ENCODE measurements at places on chromosomes 2 and 18.

- no peak for DNase-seq
Observed at GRCh38 chr18:42030586-42031182, 75.7 kb downstream of the PIK3C3 start.

GRCh38 chr2:189570570-189571031, 10.0 kb downstream of the SLC40A1 start:
- no peak for DNase-seq

- DNase-seq: peak; percentile 63
Observed at GRCh38 chr2:96527286-96528005, 9.1 kb upstream of the ARID5A start.

DNA sequence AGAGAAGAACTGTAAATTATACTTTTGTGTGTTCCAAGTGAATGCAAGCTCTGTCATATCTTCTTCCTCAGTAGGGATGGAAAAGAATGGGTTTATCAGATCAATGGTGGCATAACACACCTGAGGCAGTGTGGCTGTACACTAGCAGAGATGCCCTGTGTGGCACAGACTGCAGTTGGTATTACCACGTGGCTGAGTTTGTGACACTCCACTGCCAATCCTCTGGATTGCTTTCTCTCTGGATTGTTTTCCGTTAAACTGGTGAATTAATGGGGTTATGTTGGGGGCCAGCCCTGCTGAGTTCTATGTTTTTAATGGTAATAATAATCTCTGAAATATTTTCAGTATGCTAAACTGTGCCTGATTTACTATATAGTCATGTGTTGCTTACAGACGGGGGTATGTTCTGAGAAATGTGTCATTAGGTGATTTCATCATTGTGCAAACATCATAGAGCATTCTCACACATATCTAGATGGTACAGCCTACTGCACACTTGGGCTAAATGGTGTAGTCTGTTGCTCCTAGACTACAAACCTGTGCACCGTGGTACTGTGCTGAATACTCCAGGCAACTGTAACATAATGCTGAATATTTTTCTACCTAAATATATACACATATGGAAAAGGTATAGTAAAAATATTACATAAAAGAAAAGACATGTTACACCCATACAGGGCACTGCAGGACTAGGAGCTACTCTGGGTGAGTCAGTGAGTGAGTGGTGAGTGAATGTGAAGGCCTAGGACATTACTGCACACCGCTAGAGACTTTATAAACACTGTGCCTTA, 84.7 kb upstream of the ST6GAL2 start:
- DNase-seq: no peak

DNA sequence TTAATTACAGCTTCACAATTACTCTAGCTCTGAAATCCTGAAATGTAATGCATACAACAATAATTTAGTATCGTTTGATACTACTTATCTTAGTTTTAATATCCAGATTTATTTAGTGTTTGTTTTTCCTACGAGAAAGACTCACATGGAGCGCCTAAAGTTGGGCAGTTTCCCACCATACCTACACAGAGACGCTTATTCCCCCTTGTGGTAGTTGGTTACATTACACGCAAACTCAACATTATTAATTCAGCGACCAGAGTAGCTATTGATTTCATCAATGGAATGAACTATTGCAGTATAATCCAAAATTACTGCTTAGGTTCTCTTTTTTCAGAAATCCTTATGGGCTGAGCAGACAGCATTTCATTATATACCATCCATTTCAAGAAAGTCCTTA, 164.0 kb upstream of the REG3G start:
- no peak for DNase-seq

DNA sequence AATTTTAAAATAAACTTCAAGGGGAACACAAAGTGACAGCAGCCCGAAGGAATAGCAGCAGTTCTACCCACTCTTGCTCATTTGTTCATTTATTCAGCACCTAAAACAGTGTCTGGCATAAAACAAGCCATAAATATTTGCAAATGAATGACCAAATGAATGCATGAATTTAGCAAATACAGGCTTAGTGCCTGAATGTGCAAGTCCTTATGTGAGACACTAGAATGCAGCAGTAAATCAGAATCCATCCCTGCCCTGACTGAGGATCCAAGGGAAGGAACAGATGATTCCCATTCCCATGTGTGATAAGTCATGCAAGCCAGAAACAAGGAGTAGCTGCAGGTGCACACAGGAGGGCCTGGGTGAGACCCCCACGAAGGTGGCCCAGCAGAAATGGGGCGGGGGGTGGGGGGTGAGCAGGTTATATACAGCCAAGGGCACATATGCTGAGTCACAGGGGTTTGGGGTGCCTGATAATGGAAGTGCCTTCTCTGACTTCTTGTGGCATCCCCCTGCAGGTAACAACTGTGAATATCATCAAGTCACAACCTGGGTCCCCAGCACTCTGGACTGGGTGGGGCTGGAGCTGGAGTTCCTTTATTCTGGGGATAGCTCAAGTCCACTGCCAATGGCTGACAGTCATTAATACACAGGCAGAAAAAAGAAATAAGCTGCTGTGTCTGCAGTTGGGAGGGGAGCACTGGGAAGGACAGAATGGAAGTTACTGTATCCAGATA, 311.9 kb downstream of the TXNL1 start:
- no peak for DNase-seq

GRCh38 chr18:34999756-35000289, 41.4 kb upstream of the MAPRE2 start:
- no peak for DNase-seq

DNA sequence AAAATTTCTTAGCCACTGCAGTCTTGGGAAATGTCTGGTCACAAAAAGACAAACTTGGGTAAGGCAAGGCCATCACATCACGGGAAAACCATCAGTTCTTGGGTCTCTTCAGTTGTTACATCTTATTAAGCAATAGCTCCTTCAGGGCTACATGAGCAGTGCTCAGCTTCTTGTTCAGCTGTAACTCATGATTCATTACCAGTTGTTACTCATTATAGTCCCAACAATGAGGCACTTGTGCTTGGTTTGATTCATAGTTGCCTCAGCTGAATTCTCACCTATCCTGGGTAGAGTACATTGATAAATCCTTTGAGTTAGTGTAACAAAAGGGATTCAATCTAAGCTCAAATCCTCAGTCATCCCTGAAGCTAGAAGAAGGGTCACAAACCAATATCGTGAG, 102.4 kb upstream of the DCC start:
- no peak for DNase-seq

GRCh38 chr2:186484062-186484735, 1.9 kb upstream of the ZC3H15 start:
- no peak for DNase-seq

DNA sequence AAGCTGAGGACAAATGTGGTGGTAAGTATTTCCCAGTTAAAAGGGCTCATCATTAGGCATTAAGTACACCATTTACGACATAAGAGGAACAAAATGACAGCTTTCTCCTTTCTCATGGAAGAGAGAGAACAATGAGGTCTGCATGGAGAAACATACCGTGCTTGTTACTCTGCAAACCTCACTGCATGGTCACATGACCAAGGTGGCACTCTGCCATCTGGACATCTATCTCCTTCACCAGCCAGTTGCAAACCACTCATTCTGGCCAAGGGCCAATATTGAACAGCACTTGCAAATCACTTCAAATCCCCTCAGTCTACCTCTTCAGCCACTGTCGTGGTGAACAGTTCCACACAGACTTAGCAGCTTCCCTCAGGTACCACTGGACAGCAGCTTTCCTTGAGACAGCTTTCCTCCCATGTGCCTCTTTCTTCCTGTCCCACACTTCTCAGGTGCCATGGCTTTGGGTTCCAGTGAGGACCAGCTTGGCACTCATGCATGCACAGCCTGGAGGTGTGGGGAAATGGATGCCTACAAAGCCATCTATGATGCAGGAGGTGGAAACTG, 29.5 kb upstream of the DPP4 start:
- DNase-seq: no peak
